ENCODE measurements at places on chromosomes 4 and X.

- DNase-seq = no peak
Observed at GRCh38 chr4:184408684-184409081, 65.7 kb downstream of the IRF2 start.

- no peak for DNase-seq
Observed at GRCh38 chr4:102454268-102454667, 46.9 kb upstream of the NFKB1 start.

DNA sequence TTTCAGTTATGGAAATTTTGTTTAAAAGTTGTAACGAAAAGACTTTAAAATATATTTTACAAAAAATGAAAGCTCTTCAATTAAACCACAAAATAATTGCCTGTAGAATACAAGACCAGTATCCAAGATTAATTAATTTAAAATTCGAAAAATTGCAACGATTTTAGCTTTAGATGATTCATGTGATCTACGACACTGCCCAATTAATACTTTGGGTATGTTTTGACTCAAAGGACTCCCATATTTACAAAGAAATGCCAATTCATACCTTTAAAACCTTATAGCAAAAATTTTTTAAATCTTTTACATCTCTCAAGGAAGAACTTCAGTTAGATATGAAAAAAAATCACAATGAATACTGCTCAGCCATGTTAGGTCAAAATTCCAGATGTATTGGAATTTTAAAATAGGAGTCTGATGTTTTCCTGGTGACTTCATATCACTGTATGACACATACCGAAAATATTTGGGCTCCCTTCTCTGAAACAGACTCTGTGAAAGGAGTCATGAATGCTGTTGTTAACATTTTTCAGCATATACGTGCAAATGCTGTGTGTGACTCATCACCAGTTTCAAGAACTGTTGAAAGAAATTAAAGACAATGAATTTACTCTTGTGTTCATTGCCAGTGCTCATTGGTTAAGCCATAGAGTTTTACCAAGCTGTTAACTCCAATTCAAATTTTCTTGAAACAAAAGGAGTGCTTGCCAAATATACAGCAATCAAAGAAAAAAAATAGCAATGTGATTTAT, 13.8 kb upstream of the SMS start:
- no peak for DNase-seq

DNA sequence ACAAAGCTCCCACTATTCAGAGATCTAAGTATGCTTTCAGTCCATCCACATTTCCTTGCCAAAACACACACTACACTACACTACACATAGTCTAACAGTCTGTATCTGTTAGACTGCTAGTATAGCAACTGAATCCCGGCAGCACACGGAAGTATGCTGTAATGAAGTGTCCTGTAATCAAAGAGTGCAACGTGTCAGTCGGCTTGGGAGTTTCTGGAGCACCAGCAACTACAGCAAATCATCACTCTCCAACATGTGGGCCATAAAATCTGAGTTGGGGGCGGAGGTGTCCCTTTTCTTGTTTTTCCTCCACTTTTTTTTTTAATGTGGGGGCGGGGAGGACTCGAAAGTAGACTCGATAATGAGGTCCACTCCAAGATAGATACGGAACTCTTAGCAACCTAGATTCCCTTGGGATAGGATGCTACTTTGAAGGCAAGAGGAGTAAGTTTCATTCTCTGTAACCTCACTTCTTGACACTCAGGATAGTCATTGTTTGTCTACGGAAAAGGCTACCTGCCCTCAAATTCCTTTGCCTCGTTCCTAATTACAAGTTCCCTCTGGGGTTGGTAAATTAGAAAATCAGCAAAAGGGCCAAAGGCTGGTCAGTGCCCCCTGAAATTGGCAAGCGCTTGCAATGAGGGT, 722 bp downstream of the SLC10A7 start:
- DNase-seq = peak; percentile 25

DNA sequence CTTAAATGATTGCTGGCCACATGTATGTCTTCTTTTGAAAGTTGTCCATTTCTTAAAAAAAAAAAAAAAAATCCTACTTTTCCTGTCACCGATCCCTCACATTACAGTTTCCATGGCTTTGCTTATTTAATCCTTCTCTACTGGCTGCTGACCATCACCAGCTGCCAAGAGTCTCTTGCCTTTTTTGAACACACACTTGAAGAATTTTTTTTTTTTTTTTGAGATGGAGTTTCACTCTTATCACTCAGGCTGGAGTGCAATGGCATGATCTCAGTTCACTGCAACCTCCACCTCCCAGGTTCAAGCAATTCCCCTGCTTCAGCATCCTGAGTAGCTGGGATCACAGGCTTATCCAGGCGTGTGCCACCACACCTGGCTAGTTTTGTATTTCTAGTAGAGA, 134.0 kb downstream of the ANXA5 start:
- no peak for DNase-seq

- no peak for DNase-seq
Observed at GRCh38 chr4:825971-826330, at the start of gene CPLX1. TSS of gene CPLX1 (minus strand) at chr4:826129. CDS start at chr4:824522, 1,607 bp downstream.

GRCh38 chr4:180098586-180098985, 2144.6 kb upstream of the TENM3 start:
- no peak for DNase-seq

- no peak for DNase-seq
Observed at GRCh38 chrX:3134316-3134945, 93.2 kb downstream of the ARSF start.
